ENCODE measurements at places on chromosomes 5 and 9. TPM values are rescaled to one million over a fixed set of nuclear protein-coding genes. Genes with fewer than 3 reads are reported as not detected.

MYMK gene
- polyA plus RNA-seq = not detected

EXOSC2 gene
- polyA plus RNA-seq = 9.1 TPM

DDX4 gene
- polyA plus RNA-seq = 0.02 TPM

PCYOX1L gene
- 5.8 TPM for polyA plus RNA-seq

SIGMAR1 gene
- polyA plus RNA-seq = 23.0 TPM

NRARP gene
- polyA plus RNA-seq = 1.3 TPM

HMMR gene
- polyA plus RNA-seq = 0.07 TPM

AK6 gene
- 27.3 TPM for polyA plus RNA-seq
